Muscle of leg (tissue), 16 donors: ENCODE measurements at places on chromosomes 1 and 21. TPM values are rescaled to one million over a fixed set of nuclear protein-coding genes. Genes with fewer than 3 reads are reported as not detected.

Gene EPB41
- total RNA-seq, result 12.3 TPM

Gene PROX1
- total RNA-seq, result 6.9 TPM

Gene BSND
- not detected for total RNA-seq

DNA sequence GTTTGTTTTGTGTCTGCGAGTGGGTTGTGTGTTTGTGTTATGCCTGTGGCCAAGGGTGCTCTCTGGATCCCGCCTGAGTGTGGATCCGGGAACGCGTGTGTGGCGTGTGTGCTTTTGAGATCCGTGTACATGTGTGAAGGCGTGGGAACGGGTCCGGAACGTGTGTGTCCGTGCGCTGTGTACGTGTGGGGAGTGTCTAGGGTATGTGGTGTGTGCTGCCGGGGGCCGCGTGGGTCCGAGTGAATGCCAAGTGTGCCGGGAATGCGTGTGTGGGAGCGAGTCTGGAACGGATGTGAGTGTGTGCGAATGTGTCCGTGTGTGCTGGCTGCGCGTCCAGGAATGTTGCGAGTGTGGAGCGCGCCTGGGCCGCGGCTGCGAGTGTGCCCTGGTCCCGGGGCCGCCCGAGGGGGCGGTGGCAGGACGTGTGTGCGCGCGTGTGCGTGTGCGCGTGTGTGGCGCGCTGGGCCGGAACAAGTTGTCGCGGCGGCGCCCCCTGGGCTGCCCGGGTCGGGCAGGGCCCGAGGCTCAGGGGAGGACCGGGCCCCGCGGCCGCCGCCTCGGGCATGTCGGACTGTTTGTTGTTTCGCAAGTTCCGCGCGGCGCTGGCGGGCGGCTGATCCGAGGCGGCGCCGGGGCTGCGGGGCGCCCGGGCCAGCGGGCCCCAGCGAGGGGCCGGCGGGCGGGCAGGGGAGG, 953 bp downstream of the PTPRU start:
- H3K4me3 ChIP-seq, result peak overlapping the region; percentile 54
- H3K36me3 ChIP-seq, result no peaks in the 10 kb centered on the region
- no peak overlapping the region for H3K27ac ChIP-seq
- H3K27me3 ChIP-seq, result peaks cover 38% of the 10 kb centered on the region
- DNase-seq, result peak; percentile 58

GRCh38 chr1:227540170-227541098, 22.9 kb upstream of the ZNF678 start:
- no peaks in the 10 kb centered on the region for H3K27me3 ChIP-seq
- H3K4me3 ChIP-seq, result no peak overlapping the region
- DNase-seq, result no peak
- H3K4me1 ChIP-seq, result peaks cover 21% of the 10 kb centered on the region
- H3K36me3 ChIP-seq, result no peaks in the 10 kb centered on the region

- peaks cover 23% of the 10 kb centered on the region for H3K4me1 ChIP-seq
- H3K27ac ChIP-seq, result no peak overlapping the region
- no peak for DNase-seq
- peaks cover 13% of the 10 kb centered on the region for H3K27me3 ChIP-seq
- H3K36me3 ChIP-seq, result no peaks in the 10 kb centered on the region
Measured at GRCh38 chr1:16066245-16066644, 7.2 kb downstream of the FAM131C start.

GRCh38 chr1:181390410-181391077, 92.8 kb upstream of the CACNA1E start:
- H3K27ac ChIP-seq, result peak overlapping the region; percentile 55
- H3K36me3 ChIP-seq, result no peaks in the 10 kb centered on the region
- H3K4me3 ChIP-seq, result no peak overlapping the region
- peak; percentile 49 for DNase-seq
- H3K27me3 ChIP-seq, result no peaks in the 10 kb centered on the region
- peaks cover 28% of the 10 kb centered on the region for H3K4me1 ChIP-seq

DNA sequence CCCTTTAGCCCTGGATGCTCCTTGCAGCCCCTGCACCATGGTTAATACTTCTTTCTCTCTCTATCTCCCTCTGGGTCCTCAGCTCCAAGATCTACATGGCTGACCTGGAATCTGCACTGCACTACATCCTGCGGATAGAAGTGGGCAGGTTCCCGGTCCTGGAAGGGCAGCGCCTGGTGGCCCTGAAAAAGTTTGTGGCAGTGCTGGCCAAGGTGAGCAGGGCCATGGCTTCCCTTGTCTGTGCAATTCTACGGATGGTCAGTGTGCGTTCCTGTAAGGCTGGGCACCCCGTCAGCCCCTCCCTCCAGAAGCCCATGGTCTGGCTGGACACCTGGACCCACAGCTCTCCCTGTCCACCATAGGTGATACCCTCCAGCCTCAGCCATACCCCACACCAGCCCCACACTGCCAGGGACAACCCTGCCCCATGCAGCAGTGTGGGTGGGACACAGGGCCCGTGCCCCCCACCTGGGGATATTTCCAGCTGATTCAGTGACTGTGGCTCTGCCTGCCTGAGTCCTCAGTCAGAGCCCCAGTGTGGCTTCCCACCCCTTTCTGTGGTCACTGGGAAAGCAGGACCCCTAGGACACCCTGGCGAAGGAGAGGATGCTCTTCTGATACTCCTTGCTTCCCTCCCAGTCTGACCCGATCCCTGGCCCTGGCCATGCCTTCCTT, 31.4 kb downstream of the QSOX1 start:
- H3K36me3 ChIP-seq, result peaks cover 40% of the 10 kb centered on the region
- H3K27ac ChIP-seq, result no peak overlapping the region
- no peak for DNase-seq
- H3K4me3 ChIP-seq, result no peak overlapping the region
- peaks cover 8% of the 10 kb centered on the region for H3K4me1 ChIP-seq

DNA sequence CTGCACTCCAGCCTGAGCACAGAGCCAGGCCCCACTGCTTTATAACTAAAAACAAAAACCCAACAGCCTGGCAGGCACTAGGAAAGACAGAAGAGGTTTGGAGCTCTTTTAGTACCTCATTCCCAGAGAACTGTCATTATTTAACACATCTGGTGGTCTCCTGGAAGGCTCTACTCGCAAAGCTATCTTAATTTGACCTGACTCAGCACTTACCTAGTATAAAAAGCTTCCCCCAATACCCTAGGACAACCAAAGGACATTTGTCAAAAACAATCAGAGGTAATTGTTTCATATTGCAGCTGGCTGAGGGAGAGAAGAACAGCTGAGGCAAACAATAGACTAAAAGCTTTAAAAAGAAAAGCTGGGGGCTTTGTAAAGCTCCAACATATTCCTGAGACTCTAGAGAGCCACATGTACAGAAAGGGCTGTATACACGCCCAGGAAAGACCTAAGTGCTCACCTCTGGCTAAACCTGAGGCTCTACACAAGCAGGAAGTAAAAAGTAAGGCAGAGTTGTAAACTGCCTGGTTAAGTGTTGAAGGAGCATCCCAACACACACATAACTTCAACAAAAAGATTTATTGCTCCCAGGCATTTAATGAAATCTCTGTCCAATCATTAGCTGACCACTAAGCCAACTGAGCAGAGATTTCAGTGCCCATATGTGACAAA, 25.0 kb downstream of the ZNF644 start:
- no peak overlapping the region for H3K4me3 ChIP-seq
- H3K27me3 ChIP-seq, result no peaks in the 10 kb centered on the region
- H3K27ac ChIP-seq, result no peak overlapping the region
- no peak for DNase-seq

GRCh38 chr21:15436031-15436430, 293.8 kb upstream of the USP25 start:
- no peak overlapping the region for H3K27ac ChIP-seq
- no peaks in the 10 kb centered on the region for H3K27me3 ChIP-seq
- DNase-seq, result peak; percentile 51
- H3K4me3 ChIP-seq, result no peak overlapping the region
- H3K36me3 ChIP-seq, result no peaks in the 10 kb centered on the region
- peaks cover 1% of the 10 kb centered on the region for H3K4me1 ChIP-seq
